WTC11 (cell line): ENCODE measurements at places on chromosomes 2 and 18. TPM values are rescaled to one million over a fixed set of nuclear protein-coding genes. Genes with fewer than 3 reads are reported as not detected.
A peak's percentile ranks its signal among the peaks of the same experiment; 100 is the strongest.

The RAB27B gene
- 0.30 to 0.87 TPM (median 0.80 TPM) in 3 replicates for total RNA-seq

The MYL1 gene
- total RNA-seq: not detected in 3 replicates

- DNase-seq: no peak
- H3K27ac ChIP-seq: no peak overlapping the region
- peaks cover 12% of the 10 kb centered on the region for H3K4me1 ChIP-seq
- H3K27me3 ChIP-seq: no peaks in the 10 kb centered on the region
- peaks cover 12% of the 10 kb centered on the region for H3K36me3 ChIP-seq
- no peak overlapping the region for H3K4me3 ChIP-seq
Measured at GRCh38 chr18:44134447-44134846, 546.2 kb upstream of the SETBP1 start.

GRCh38 chr2:181114021-181114420 lies 133.6 kb downstream of the UBE2E3 start:
- H3K27ac ChIP-seq: no peak overlapping the region
- no peaks in the 10 kb centered on the region for H3K36me3 ChIP-seq
- H3K27me3 ChIP-seq: no peaks in the 10 kb centered on the region
- no peak for DNase-seq
- no peaks in the 10 kb centered on the region for H3K4me1 ChIP-seq

DNA sequence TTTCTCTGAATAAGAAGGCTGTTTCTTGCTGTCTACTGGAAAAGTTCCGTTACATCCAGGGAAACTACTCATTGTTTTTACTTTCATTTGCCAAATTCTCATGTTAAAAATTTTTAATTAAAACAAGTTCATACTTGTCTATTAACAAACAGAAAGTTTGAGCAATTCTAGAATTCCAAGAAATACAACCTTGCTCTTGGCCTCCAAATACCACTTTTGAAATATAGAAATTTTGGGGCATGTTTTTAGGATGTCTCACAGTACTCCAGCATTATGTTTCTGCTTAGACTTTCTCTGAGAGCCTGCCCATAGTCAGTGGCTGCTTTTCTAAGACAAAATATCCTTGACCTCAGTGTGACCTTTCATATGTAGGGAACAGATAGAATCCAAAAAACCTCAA lies 228.7 kb upstream of the RND3 start:
- no peak overlapping the region for H3K4me3 ChIP-seq
- H3K4me1 ChIP-seq: peaks cover 14% of the 10 kb centered on the region
- H3K27me3 ChIP-seq: no peaks in the 10 kb centered on the region
- H3K27ac ChIP-seq: no peak overlapping the region

DNA sequence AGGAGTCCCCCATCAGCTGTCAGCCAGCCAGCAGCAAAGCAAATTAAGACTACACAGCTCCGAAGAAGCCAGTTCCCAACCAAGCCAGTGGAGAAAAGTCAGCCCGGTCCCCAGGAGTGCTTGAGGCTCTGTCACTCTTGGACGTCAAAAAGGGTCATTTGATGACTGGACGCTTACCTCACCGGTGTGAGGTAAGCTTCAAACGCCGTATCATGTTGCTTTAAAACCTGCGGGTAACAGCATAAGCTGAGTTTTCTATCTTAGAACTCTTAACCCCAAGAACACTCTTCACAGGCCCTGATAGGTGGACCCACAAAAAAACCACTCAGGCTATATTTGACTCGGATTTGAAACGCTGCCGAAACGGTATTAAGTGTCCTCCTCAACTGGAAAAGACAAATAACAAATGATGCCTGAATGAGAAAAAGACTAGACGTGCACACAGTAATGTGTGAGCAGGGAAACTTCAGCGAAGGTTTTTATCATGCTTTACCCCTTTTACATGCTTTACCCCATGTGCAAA lies 682 bp upstream of the LNPK start:
- H3K4me1 ChIP-seq: peaks cover 14% of the 10 kb centered on the region
- peak overlapping the region; percentile 83 for H3K4me3 ChIP-seq
- peaks cover 21% of the 10 kb centered on the region for H3K27me3 ChIP-seq
- DNase-seq: no peak
- H3K27ac ChIP-seq: peak overlapping the region; percentile 26; the same call in 1 of the 2 replicates

DNA sequence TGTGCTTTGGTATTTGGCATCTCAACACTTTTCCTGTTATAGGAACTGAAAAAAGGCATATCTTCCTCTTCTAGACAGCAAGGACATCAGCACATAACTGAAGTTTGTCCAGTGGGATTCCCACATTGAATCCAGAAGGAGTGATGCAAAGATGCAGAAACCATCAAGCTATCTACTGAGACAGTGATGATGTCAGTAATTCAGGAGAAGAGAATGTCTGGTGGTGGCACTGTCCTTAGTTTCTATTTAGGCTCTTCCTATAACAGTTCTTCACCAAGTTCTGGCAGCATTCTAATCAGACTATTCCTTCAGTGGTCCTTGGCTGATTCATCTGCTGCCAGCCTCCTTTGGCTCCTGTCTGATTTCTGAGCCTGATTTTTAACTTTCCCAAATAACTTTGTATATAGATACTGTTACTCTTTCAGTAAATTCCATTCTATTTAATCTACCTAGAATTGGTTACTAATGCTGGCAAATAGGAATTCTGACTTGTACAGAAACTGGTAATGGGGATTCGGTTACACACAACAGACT lies 56.6 kb upstream of the AGPS start:
- H3K4me1 ChIP-seq: peaks cover 20% of the 10 kb centered on the region
- no peaks in the 10 kb centered on the region for H3K36me3 ChIP-seq
- no peak overlapping the region for H3K4me3 ChIP-seq

DNA sequence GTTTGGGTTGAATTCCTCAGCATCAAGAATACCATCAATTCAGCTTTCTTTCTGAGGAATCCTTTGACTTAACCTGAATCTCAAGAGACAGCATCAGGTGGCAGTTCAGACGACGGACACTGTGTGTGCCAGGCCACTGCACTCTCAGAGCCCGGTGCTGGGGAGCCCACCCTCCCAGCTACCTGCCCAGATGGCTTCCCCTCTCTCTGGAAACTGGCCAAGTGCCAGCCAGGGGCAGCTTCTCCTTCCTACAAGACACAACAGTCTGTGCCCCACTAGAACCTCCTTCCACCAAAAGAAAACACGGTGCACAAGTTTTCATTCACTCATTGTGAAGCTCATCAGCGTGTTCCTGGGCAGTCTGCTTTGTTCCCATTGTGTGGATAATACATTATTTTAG lies 28.5 kb downstream of the MAL start:
- H3K27ac ChIP-seq: no peak overlapping the region
- DNase-seq: no peak
- H3K36me3 ChIP-seq: no peaks in the 10 kb centered on the region
- H3K27me3 ChIP-seq: peaks cover 4% of the 10 kb centered on the region
- H3K4me1 ChIP-seq: peaks cover 5% of the 10 kb centered on the region
- no peak overlapping the region for H3K4me3 ChIP-seq

DNA sequence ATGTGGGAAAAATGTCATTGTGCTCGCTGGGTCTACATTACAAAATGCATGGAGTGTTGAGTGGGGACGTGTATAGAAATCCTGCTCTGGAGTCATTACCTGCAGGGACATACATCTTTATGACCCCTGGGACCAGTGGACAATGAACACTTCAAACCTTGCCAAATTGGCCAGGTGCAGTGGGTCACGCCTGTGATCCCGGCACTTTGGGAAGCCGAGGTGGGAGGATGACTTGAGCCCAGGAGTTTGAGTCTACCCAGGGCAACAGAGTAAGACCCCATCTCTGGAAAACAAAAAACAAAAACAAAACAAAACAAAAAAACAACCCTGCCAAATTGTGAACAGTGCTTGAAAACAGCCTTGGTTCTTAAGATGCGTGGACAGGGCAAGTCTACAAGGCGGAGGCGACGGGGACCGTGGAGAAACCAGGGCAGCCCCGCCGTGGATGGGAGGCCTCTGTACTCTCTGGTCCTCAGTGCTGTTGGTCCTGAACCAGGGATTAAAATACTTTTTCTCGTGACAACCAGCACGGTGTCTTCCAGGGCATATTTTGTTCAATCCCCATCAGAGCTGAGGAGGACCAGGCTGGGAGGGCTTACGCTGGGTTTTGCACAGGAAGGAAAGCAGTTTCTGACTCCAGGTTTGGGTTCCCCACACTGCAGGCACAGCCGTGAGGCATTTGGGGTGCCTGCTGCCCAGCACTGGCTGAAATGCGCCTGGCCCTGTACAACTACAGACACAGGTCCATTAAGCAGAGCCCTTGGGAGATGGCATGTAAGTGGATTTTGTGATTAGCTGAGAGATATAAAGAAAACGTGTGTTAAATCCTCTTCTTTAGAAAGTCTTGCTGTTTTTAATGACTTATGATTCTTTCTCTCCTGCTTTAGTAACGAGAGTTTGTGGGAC lies 13.7 kb downstream of the COLEC11 start:
- DNase-seq: no peak
- H3K36me3 ChIP-seq: no peaks in the 10 kb centered on the region
- H3K4me1 ChIP-seq: peaks cover 6% of the 10 kb centered on the region; the same call in 1 of the 2 replicates

GRCh38 chr2:223587301-223587700 lies 14.9 kb downstream of the SCG2 start:
- no peak for DNase-seq
- no peaks in the 10 kb centered on the region for H3K4me1 ChIP-seq
- H3K4me3 ChIP-seq: no peak overlapping the region
- no peaks in the 10 kb centered on the region for H3K36me3 ChIP-seq
- H3K27me3 ChIP-seq: no peaks in the 10 kb centered on the region
- no peak overlapping the region for H3K27ac ChIP-seq
